ENCODE measurements at places on chromosomes 11 and 22.

DNA sequence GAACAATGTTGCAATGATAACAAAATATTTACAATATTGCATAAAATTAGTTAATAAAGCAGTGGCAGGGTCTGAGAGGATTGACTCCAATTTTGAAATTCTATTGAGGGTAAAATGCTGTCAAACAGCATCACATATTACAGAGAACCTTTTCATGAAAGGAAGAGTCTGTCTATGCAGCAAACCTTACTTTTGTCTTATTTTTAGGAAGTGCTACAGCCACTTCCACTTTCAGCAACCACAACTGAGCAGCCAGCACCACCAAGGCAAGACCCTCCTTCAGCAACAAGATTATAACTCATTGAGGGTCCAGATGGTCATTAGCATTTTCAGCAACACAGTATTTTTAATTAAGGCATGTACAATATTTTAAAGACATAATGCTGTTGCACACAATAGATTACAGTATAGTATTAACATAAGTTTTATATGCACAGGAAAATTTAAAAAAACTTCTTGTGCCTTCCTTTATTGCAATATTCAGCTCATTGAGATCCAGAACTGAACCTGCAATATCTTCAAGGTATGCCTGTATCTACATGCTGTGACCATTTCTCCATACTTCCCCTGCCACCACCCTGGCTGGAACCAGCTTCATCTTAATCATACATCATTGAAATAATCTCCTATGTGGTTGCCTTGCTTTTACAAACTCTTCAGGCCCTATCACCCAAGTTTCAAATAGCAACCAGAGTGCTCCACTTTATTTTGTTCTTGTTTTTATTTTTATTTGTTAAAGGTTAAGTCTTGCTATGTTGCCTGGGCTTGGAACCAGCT, 711.2 kb downstream of the KCNA4 start:
- no peak for DNase-seq

GRCh38 chr11:2815762-2816496, 69.6 kb downstream of the CDKN1C start:
- DNase-seq = no peak

- DNase-seq = no peak
Observed at GRCh38 chr11:130904380-130904779, 11.9 kb downstream of the SNX19 start.

DNA sequence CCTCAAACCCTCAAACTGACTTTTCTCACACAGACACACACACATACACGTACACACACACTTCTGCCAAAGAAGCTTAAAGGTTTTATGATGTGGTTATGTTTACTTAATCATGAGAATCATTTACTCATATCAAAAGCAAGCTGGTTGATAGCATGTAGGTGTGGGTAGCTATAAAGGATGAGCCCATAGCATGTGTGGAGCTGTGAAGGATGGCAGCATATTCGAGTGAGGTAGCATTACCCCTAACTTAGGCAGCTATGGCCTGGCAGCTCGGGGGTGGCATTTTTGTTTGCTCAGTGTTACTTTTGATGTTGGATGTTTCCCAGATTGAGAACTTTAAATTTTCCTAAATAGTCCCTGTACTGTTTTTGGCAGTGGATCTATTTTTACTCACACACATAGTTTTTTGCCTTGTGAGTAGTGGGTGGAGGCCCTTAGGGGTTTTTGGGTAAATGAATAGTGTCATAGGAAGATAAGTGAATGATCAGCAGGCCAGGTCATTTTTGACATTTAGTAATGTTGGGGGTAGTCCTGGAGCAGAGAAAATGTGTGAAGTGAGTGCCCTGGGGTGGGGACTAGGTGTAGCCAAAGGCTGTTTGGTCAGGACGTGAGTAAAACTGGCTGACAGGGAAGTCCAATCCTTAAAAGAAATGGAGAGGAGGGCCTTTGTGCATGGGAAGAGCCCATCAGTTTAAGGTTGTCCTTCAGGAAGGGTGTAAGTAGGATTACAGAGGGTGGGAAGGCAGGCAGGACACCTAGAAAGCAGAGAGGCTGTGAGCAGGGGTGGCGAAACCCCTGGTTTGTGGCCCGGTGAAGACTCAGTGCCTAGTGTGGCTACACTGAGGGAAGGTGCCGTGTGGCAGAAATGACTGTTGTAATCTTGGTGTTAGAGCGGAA, 7.1 kb downstream of the YWHAH start:
- no peak for DNase-seq

Data from mesenteric fat pad (tissue), 1 donor.